ENCODE measurements at places on chromosomes 13 and 19.
A peak's percentile ranks its signal among the peaks of the same experiment; 100 is the strongest.

GRCh38 chr19:1278074-1278473 lies 2.7 kb downstream of the FAM174C start:
- DNase-seq = no peak

GRCh38 chr13:33520468-33520839 lies 234.9 kb upstream of the STARD13 start:
- no peak for DNase-seq

GRCh38 chr13:98460516-98460915 lies 116.4 kb downstream of the STK24 start:
- no peak for DNase-seq

- no peak for DNase-seq
These were observed 180.9 kb upstream of the ZNF507 start for GRCh38 chr19:32164384-32164992.

DNA sequence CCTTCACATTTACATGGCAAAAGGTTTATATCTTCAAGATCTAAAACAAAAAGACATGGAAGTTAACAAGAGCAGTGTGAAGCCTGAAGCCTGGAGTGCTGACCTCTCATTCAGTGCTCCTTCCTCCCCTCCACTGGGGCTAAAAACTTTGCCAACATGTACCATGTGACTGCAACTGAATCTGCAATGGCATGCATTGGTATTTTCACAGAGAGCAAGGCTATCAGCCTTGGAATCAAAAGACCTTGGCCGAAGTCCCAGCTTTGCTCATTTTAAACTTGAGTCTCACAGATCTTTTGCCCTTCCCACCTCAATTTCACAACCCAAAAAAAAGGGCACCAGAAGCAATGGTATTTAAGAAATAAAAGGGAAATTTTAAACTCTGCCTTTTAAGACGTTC lies 325.1 kb downstream of the DCT start:
- DNase-seq = peak; percentile 51

GRCh38 chr13:102597029-102597961 lies 509 bp downstream of the TPP2 start:
- DNase-seq = peak; percentile 41

DNA sequence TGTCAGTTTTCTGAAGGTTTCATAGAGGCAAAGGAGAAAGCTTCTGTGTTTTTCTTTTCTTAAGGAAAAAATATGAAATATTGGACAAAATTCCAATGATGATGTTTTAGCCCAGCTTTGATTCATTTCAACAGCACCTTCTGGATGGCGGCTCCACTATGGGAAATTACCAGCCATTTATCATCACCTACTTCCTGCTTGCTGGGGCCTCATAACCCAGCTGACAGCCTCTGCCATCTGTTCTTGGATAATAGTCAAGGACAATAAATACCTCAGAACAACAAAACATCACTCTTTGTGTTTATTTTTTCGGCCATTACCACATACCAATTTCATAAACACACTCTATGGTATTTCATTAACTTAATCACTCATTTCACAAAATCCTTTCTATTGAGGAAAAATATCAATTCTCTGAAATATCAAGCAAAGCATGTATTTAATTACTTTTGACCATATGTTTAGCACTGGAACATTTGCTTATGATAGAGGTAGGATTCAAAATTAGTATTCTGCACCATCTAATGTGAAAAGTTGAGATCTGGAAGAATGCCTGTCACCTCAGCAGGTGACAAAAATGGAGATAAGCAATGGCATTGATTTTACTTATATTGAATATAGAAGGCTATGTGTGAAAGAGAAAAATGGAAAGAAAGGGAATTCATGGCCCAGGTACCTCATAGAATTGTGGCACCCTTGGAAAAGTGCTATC lies 629.7 kb downstream of the LIG4 start:
- no peak for DNase-seq

DNA sequence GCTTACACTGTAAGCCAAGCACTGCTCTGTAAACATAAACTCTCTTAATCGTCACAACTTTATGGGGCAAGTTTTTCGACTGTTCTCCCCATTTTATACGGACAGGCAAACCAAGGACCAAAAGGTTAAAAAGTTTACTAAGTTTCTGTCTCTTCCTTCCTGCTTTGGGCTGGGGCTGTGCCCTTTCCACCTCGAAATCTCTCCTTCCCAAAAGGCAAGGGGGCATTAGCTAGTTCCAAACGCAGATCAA lies 2.2 kb downstream of the JUND start:
- DNase-seq = no peak

DNA sequence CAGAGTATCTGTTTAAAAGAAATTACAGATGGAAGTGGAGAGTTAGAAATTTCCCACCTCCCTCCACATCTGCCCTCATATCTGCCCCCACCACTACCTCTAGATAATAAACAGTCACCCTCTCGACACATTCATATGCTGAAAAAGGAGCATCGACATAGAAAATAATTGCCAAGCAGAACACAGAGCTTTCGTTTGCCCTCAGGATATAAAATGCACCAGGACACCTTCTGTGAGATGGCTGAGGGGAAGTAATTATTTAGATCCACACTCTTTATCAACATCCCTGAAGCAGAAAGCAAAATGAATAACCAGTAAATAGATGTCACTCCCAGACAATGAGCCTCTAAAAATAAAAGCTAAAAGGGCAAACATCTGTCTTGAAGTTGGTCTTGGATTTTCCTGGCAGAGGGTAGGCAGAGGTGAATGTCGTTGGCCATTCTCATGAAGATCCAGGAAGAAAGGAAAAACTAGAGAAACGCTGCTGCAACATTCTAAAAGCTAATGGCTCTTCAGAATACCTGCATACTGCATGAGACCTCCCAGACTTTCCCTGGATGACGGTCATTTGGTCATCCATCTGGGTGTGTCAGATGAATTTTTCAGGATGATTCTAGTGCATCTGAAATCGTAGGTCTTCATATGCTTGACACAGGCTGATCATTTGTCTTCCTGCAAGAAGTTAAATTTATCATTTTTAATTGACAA lies 527.5 kb downstream of the RFC3 start:
- DNase-seq = no peak

All from astrocyte of the spinal cord (primary cell).